ENCODE measurements at places on chromosomes 16 and 17.

- DNase-seq = no peak
Measured at GRCh38 chr17:61318684-61319098, 81.0 kb upstream of the TBX2 start.

DNA sequence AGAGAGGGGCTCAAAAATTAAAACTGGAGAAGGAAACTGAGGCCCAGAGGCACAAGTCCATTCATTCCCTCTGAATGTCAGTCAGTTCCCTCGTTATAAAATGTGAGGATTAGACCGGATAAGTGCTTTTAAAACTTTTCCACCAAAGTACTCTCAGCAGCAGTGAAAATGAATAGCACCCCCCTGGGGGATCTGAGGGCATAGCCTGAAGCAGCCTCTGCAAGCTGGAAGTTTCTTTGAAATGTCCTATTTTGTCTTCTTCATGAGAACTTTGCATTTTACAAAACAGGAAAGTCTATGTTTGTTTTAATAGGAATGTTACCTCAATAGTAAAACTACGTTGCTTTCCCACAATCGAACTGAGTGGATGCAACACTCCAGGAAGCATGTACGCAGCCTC is 273.0 kb downstream of the CEP112 start:
- no peak for DNase-seq

- no peak for DNase-seq
Measured at GRCh38 chr17:38885044-38885727, 15.3 kb downstream of the LASP1 start.

DNA sequence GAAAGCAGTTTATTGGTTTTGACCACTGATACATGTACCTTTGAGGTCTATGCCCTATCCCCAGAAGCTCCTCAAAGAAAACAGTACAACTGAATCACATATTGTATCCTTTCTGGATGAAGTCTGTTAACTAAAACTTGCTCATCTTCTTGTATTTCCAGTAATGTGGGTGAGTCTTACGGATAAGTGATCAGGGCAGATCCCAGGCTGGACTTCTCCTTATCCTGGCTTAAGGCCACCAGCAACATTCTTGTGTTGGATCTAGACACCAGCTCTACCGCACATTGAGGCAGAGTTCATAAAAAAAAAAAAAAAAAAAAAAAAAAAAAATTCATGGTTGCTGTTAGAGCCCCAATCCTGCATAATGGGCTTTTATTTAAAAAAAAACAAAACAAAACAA is 536.7 kb upstream of the HSBP1 start:
- DNase-seq = no peak

DNA sequence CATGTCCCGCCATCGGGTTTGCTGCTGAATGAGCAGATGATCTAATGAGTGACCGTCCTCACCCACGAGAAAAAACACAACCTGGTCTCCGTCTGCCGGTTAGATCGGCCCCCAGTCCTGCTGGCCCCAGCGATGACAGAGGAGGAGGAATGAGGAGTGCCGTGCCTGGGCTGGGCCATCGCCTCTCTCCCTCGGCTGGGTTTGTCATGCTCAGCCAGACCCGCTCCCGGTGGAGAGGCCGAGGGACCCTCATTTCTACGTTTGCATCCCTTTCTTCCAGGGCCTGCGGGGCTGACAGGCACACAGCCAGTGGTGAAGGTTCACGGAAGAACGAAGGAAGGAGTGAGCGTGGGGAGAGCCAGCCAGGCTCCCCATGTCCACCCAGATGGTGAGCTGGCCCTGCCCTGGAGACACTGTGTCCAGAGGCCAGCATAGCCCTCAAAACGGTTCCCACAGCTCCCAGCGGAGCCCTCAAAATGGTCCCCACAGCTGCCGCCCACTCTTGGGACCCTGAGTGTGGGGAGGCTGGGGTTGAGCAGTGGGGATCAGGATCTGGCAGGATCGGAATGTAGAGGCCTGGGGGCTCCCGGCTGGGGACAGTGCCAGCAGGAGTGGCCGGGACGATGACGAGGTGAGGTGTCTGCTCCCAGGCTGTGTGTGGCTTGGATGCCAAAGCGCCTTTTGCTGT is 23.9 kb downstream of the CBFA2T3 start:
- no peak for DNase-seq

GRCh38 chr16:9258423-9259051 is 167.1 kb downstream of the HAPSTR1 start:
- peak; percentile 5 for DNase-seq

DNA sequence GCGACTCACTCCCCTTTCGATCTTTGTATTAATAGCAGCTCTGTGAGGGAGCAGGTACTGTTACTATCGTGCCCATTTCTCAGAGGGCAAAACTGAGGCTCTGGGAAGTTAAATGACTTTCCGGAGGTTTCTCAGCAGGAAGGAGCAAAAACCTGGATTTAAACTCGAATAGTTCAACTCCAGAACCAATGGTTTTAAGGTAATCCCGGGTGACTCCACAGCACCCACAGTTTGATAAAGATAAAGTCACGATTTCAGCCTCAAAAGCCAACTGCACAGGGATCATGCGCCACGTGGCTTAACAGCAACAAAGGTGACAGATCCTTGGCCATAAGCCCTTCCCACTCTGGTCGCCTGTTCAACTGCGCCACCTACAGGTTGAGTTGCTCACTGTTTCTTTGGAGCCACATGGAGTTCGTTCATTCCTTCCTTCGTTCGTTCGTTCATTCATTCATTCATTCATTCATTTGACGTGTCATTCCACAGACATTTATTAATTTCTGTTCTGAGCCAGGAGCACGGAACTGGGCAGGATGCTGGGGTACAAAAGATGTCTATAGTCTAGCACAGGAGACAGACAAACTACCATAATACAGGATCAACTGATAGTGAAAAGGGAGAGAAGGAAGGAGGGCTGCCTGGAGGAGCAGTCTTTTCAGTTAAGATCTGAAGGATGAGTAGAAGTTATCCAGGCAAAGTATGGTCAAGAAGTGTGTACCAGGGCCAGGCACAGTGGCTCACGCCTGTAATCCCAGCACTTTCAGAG is 134.8 kb downstream of the HS3ST2 start:
- DNase-seq = peak; percentile 61

- no peak for DNase-seq
Measured at GRCh38 chr16:9170470-9170869, 79.0 kb downstream of the HAPSTR1 start.

DNA sequence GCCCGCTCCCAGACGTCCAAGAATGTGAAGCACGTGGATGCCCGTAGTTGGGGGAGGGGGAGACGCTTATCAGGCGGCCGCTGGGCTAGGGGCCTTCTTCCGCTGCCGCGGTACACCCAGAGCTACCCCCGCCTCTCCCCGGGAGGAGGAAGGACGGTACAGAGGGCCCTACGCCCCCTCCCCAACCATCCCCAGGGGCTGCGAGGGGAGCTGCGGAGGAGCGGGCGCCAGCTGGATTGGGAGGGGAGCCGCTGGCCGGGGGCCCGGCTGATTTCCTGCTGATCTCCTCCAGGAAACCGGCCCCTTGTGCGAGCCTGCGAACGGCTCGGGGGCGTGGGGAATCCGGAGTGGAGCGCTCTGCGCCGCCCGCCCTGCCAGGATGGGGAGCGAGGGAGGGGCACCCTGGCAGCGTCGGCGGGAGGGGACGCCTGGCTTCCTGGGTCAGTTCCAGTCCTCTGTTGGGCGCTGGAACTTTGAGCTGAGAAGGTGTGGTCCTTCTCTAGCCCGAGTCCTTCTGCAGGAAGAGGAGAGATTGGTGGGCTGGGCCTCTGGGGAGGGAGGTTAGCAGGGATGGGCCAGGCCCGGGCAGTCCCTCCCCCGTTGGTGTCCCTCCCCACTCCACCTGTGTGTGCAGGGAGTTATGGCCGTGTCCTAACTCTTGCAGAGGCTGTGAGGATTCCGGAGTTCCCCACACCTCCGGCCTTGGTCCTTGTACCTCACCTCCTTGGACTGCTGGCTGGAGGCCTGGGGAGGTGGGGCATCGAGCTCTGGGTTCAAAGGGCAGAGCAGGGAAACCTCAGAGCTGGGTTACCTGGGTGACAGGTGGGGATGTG is 19.2 kb downstream of the GJD3 start:
- peak; percentile 83 for DNase-seq

DNA sequence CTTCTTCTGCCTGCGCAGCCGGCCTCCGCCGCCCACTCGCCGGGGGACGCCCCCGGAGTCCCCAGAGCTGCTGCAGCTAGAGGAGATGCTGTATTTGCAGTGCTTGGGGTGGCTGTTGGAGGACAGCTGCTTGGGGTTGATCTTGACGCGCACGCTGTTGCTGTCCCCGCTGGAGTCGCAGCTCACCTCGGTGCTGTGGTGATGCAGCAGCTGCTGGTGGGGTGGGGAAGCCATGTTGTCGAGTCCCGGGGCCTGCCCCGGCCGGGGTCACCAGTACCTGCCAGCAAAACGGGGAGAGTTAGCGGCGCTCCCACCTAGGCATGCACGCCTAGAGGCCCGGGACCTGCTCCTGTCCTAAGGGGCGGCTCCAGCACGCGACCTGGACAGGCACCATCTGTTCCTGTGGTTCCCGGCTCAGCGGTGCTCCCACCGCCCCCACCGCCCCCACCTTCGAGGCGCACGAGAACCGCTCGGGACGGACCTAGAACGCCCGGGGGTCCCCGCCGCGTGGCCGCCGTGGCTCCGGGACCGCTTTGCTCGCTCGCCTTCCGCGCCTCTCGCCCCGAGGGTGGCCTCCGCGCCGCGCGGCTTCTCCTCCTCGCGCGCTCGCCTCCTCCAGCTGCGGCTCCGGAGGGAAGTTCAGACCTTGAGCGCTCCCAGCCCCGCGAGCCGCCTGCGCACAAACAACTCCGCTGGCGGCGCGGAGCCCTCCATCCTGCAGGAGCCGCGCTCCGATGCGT is 863 bp downstream of the ADCY9 start:
- peak; percentile 76 for DNase-seq

DNA sequence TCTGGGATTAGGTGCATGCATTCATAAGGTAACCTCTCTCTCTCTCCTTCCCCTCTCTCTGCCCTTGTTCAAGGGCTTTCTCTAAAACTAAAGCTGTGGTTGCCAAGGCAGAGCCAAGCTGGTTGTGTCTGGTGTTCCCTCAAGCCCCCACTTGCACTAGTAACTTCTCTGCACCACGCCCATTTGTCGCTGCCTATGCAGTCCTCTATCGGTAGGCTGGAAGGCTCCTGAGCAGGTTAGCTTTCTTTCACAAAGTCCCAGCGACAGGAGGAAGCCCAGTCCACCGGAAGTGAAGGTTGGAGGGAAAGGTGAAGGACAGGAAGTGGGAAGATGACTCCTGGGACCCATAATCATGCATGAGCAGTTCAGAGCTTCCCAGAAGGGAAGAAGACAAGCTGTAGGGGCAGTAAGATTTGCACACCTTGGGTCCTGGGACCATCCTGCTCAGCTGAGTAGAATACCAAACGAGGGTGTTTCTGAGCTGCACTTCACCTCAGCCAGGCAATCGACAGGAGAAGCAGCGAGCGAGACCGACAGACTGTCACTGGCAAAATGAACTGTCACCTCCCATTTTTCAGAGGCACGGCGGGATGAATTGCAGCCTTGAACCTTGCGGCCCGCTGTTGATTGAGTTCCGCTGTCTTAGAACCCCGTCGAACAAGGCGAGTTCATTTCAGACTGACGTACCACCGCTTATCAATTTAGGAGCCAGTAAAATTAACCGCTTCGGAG is 14.7 kb upstream of the SKAP1 start:
- DNase-seq = no peak

DNA sequence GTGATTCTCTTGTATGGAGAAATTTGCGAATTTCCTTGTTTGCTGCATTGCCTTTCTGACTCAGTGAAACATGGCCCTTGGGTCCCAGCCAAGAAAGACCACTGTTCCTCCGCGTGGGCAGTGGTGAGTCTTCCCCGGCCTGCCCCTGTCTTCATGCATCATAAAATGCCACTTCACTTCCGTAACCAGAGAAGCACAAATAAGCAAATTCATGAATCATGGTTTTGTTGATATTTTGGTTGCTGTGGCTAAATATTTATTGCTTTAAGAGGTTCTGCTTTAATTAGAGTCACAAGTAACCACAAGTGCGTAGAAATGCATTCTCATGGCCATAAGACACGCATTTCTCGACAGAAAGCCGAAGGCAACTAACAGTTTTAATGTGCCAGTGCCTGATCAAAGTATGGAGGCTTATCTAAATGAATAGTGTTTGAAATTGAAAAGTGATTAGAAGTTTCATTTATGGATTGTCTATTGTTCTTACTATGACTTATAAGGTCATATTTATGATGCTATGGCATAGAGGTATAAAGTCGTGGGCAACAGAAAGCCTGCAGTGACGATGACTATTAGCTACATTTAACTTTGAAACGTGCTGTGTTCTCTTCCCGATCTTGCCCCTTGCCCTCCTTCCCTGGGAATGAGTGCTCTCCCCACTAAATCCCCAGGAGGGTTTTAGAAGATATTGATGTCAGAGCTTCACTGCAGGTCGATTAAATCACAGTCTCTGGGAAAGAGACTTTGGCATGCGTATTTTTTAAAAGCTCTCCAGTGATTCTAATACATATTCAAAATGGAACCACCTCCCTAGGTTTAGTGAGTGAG is 76.0 kb downstream of the WIPI1 start:
- peak; percentile 86 for DNase-seq

DNA sequence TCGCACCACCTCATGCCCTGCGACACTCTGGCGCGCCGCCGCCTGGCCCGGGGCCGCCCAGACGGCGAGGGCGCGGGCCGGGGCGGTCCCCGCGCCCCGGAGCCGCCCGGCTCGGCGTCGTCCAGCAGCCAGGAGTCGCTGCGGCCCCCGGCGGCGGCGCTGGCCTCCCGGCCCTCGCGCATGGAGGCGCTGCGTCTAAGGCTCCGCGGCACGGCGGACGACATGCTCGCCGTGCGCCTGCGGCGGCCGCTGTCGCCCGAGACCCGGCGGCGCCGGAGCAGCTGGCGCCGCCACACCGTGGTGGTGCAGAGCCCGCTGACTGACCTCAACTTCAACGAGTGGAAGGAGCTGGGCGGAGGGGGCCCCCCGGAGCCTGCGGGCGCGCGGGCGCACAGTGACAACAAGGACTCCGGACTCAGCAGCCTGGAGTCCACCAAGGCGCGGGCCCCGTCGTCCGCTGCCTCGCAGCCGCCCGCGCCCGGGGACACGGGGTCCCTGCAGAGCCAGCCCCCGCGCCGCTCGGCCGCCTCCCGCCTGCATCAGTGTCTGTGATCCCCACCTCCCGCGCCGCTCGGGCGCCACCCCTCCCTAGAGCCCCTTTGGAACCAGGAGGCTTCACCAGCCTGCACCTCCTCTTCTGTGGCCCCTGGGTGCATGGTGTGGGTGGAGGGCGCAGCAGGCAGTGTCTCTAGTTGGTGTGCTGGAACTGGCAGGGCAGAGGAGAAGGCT is 82.3 kb downstream of the ARHGAP23 start:
- peak; percentile 77 for DNase-seq

DNA sequence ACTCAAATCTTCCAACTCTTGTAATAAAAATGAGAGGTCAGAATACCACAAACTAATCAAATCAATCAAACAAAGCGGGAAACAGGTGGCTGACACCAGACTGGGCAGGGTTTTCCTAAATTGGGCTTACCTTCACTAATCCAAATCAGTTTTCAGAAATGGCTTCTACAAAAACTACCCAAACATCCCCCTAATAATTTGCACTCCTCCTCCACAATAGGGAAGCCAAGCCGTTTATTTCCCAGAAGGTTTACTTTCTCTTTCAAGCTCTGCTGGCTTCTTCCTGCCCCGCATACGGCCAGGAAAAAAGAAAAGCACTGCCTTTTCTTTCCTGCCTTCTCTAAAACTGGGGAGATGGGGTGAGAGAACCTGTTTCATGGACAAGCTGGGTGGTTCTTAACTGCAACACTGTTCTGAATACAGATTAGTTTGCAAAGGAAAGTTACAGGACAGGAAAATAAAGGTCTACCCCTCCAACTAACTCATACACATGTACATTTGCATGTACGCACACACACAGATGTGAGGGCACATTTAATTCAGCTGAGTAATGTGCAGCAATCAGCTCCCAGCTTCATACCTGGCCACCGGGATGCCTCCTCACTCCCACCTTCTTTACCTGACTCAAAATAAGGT is 9.2 kb downstream of the STAT3 start:
- DNase-seq = no peak

- peak; percentile 48 for DNase-seq
Measured at GRCh38 chr17:65287040-65287439, 149.9 kb downstream of the RGS9 start.

Measured in myocyte (in vitro differentiated cells).